ENCODE measurements at places on chromosomes 5 and 9.

- no peak for DNase-seq
These were observed 217.2 kb downstream of the TARS1 start for GRCh38 chr5:33657804-33658440.

- DNase-seq, result no peak
These were observed 27.3 kb downstream of the ANP32B start for GRCh38 chr9:98010445-98010844.

GRCh38 chr9:113611461-113612215, 148.1 kb downstream of the RGS3 start:
- DNase-seq, result no peak

DNA sequence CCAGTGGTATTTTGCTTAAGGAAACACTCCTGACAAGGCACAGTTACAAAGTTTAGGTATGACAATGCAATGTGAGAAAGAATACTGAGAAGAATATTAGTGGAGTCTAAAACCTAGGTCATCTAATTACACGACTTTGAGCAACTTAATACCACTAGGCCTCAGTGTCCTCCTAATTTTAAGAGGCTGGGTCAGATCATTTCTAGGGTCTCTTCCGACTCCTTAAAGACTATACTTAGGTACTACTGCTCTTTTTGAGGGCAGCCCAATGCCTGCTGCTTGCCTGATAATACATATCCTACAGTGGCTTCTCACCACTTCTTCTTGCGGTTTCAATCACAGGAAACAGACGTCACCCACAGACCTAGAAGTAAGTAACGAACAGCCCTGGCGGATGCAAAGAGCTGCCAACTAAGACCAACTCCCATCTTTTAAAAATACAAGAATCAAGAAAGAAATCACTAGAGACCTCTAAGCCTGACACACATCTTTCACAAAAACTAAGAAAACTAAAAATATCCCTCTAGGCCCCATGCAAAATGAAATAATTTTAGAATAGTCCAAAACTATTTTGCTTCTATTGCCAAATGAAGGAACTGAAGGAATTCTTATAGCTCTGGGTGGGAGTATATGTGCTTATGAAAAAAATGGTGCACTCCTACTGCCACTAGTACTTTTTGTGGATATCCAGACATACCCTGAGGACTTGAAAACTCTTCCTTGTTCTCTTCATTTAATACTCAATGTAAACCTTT, 13.1 kb downstream of the DIAPH1 start:
- DNase-seq, result peak; percentile 63

- DNase-seq, result no peak
These were observed 89.5 kb downstream of the EPB41L4A start for GRCh38 chr5:112329419-112330090.

DNA sequence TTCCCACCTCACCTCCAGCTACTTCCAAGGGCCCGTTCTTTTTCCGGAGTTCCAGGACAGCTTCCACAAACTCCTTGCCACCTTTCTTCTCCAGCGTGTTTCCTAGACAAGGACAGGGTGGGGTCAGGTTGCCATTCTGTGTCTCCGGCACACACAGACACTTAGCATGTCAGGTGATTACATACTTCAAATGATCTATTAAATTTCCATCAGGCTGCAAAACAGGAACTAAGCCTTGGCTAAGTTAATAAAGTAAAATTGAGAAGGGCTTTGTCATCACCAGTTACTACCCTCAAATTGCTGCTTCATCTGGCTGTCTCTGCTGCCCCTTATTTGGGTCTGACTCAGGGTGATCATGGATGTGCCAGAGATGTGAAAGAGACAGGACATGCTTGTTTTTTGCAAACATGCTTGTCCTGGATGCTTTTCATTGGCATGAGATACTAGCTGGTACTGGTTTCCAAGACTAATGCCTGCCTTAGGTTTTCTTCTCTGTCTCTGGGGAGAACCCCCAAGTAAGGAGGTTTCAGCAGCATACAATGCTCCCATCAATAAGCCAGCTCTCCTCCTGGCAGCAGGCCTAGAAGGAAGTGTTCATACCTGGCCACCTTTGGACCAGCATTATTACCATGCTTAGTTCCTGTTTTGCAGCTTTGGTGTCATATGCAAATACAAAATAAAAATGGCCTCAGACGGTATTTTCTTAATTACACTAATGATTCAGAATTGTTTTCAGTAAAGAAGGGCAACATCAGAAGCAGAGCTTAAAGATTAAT, 52.9 kb downstream of the MACROH2A1 start:
- DNase-seq, result no peak

- DNase-seq, result no peak
These were observed 7.8 kb upstream of the ANGPTL2 start for GRCh38 chr9:127130235-127130634.

DNA sequence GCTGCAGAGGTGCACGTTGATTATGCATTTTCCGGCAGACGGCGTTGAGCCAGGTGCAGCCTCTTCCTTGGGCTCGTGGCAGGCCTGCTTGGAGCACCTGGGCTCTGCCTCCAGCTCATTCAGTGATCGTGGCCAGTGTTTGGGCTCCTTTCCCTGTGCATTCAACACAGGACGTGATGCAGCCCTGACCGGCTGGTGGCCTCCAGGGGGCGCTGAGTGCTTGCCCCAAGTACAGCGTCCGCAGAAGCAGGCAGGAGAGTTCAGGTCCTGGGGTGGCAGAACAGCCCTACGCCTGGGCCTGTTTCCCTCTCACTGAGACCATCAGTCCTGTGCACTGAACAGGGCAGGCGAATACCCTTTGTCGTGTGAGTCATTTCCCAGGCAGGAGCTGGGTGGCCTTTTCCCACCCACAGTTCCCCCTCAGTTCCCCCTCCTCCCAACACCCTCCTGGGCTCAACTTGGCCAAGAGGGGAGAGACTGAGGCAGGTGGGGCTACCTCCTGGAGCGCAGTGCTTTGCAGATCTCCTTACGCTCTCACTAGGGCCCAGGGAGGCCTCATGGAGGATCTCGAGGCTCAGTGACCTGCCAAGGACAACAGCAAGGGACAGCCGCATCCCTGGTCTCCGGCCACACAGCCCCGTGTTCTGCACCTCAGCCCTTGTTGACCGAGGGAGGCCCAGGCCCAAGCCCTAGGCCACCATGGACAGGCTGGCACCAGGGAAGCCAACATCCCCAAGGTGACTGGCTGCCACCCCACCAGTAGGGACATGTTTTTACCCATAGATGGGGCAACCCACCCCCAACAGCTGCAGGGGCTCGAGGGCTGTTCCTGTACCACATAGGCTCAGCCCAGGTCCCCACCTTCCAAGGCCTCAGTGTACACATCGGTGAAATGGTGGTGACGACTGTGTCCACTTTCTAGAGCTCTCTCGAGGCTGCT, 52.9 kb downstream of the LRSAM1 start:
- DNase-seq, result peak; percentile 21

GRCh38 chr9:124708633-124709291, 62.3 kb downstream of the NR6A1 start:
- DNase-seq, result no peak

- DNase-seq, result no peak
These were observed 594.6 kb upstream of the BRINP1 start for GRCh38 chr9:119963798-119964372.

DNA sequence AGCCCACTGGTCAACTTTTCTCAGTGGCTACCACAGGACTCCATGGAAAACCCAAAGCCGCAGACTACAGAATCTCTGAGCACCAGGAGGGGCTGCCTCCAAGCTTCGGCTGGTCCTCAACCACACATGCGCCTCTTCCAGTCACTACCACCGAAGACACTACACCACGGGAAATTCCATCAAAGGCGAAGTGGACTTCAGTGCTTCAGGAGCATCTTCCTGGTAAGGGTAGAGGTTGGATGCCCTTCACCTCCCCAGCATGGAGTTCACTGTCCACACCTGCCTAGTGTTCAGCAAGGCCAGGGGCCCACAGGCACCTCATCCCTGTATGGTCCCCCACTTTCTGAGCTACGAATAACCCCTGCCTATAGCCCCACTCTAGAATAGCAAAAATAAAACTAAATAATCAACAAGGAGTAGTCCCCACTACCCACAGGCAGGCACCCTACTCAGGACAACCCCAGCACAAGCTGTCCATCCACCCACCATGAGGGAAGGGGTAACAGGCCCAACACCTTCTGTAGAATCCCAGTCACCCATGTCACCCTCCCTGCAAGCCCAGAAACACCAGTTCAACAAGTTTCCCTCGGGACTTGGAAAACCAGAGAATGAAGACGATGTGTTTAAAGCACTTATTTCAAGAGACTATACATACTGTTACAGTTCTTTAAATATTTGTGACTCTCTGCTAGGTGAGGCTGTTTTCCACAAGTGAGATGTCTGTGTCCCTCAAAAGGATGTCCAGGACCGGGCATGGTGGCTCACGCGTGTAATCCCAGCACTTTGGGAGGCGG, 2.6 kb downstream of the VDAC1 start:
- no peak for DNase-seq

DNA sequence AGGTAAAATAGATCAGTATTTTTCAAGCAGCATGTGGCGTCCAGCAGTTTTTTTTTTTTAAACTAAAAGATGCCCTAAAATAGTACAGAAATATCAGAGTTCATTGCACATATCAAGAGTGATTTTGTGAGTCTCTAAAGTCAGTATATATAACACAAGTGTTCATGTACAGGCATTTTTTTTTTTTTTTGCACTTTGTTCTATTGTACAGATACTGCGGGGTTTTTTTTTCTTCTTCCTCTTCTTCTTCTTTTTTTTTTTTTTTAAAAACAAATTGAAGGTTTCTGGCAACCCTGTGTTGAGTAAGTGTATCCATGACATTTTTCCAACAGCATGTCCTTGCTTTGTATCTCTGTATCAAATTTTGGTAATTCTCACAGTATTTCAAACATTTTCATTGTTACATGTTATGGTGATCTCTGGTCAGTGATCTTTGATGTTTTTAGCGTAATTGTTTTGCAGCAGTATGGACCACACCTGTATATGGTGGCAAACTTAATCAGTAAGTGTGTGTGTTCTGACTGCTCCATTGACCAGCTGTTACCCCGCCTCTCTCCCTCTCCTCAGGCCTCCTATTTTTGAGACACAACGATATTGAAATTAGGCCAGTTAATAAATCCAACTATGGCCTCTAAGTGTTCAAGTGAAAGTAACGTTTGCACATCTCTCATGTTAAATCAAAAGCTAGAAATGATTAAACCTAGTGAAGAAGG, 76.8 kb downstream of the TRIO start:
- no peak for DNase-seq

GRCh38 chr5:33361781-33362180, 79.0 kb upstream of the TARS1 start:
- no peak for DNase-seq

- DNase-seq, result no peak
These were observed 62.7 kb upstream of the TMEM252 start for GRCh38 chr9:68603371-68603770.

GRCh38 chr5:119088438-119088837, 17.6 kb downstream of the DMXL1 start:
- DNase-seq, result no peak

- DNase-seq, result no peak
These were observed 226.5 kb downstream of the DOCK8 start for GRCh38 chr9:441126-441525.

- no peak for DNase-seq
These were observed 17.3 kb downstream of the CMBL start for GRCh38 chr5:10290438-10290837.

DNA sequence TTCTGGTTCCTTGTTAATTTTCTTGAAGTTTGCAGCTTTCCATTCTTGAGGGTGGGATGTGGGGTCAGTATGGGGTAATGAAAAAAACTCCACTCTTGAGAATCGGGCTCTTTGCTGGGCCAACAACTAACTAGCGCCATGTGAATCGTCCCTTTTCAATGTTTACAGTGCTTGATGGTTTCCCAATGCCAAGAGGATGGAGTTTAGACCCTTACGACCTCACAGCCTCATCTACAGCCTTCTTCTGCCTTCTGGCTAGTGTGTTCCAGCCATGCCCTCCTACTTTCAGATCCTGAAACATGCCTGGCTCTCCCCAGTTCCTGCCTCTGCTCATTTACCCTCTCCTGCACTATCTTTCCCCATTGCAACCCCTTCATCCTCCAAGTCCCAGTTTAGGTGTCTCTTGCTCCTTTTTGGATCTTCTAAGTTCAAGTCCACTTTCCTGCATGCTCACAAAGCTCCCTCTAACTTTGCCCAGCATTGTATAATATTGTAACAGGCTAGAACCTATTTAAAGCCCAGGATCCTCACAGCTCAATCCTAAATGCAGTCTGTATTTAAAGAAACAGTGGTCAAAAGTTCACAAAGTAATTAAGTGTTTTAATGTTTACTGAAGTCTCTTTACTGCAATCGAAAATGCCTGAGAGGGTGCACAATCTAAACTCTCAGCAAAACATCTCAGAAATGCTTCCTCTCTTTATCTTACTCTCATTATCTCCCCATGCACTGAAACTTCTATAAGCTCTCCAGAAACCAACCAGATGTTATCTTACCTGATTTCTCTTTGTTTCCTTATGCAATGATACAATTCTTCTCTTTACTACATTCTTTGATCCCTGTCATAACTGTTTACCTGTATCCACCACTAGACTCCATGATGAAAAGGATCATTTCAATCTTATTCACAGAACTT, 20.6 kb upstream of the CAST start:
- DNase-seq, result no peak

DNA sequence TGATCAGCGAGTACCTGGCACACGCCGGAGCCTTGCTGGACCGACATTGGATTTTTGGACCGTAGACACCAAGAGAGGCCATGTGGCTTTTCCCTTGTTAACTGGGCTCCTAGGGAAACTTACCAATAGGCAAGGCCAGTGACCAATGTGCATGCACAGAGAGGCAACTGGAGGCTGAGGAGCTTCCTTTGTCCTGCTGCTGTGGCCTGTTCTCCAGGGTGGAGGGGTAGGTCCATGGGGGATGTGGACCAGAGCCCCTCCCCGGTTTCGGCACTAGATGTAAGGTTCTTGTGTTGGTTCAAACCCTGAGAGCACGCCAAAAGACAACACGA, 34.8 kb upstream of the ANXA2R start:
- DNase-seq, result no peak

GRCh38 chr5:136309932-136310598, 55.3 kb downstream of the TRPC7 start:
- no peak for DNase-seq

GRCh38 chr9:132880324-132880661, 1.6 kb downstream of the SPACA9 start:
- no peak for DNase-seq

DNA sequence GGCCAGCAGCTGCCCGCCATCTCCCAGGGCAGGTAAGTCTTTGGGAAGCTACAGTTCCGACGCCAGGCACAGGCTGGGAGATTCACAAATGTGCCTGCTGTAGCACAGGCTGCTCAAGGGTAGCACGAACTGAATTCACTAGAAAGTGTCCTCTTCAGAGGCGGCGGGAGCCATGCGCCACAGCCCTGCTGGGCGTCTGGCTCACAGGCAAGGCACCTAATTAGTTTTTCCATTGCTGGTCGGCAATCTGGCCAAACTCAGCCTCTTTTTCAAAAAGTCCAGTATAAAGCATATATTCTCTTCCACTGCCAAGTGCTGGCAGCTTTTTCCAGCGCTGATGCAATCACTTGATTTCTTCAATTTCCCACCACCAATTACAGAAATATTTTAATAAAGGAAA, 128.9 kb upstream of the RAPGEF1 start:
- no peak for DNase-seq

- no peak for DNase-seq
These were observed 153.4 kb downstream of the SEC61B start for GRCh38 chr9:99375481-99375880.

Measured in NK-92 treated with Interleukin-12 subunit alpha and Interleukin-12 subunit beta, amount 100 ng/mL, for 24 hours (cell line).